ENCODE measurements at places on chromosomes 11 and 22.

GRCh38 chr22:38725900-38726655, 20.3 kb downstream of the GTPBP1 start:
- no peak for DNase-seq

DNA sequence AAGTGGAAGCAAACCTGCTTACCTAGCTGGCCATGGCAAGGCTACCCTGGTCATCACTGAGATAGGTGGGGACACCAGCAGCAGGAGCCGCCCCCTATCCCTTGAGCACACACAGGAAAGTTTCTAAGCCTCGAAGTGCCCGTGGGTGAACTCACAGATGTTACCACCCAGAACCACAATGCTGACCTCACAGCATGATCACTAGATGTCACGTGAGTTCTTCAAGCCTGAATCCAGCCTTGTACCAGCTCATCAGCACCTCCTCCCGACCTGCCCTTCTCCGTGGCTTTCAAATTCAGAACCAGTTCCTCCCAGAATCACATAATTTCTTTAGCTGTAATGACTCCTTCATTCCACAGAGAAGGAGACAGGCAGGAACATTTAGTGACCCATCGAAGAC, 24.7 kb upstream of the TIMP3 start:
- no peak for DNase-seq

- DNase-seq, result no peak
Observed at GRCh38 chr11:81725701-81726100, 1008.0 kb downstream of the FAM181B start.

DNA sequence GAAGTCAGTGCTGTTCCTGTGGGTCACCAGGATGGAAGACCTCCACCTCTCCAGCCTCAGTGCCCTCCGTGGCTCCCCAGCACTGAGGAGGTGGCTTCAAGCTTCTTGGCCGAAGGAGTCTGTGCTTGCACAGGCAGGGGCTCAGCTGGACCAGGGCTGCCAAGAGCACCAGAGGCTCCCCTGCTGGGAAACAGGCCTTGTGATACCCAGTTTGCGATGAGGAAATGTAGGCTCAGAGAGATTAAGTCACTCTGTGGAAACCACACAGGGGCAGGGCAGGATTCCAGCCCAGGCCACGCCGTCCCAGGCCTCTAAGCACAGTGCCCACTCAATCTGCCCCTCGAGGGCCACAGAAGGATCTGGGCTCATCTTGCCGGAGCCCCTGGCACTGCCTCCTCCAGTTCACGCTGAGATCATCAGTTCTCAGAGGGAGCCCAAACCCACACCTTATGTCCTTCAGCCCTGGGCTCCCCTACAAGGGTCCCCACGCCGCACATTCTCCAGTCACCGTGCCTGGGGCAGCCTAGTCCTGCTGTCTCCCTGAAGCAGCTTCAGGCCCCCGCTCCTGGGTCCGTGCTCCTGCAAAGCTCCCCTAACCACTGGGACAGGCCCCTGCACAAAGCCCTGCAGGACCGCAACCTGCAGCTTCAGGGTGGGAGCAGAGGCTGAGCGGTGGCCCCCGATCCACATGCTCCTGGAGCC, 21.6 kb downstream of the ANO1 start:
- no peak for DNase-seq

- no peak for DNase-seq
Observed at GRCh38 chr11:108122166-108122628, 830 bp downstream of the ACAT1 start.

Measured in stimulated activated CD4-positive, alpha-beta T cell treated with anti-CD3 and anti-CD28 coated beads, Interleukin-4, amount 100 ng/mL, for 1 hour (primary cell).